ENCODE measurements at places on chromosomes 6 and 20.

DNA sequence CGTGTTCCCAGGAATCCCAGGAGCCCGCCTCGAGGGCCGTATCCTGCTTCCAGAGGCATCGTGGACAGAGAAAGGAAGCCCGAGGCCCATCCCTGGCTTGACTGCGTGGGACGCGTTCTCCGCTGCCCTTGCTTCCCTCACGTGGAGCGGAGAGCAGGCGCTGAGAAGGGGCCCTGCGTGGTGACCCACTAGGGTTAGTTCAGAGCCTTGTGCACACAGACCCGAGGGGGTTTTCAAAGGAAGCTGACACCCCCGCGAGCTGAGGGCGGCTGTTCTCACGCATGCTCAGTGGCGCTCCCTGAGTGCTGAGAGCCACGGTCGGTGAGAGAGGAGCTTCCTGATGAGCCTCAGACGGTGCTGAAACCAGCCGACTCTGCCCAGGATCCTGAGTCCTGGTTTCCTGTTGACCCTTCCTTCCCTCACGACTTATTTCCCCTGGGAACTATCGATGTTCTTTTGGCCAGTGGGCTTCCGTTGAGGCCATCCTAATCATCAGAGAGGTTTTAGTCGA is 28.9 kb upstream of the CCR6 start:
- no peak for DNase-seq

DNA sequence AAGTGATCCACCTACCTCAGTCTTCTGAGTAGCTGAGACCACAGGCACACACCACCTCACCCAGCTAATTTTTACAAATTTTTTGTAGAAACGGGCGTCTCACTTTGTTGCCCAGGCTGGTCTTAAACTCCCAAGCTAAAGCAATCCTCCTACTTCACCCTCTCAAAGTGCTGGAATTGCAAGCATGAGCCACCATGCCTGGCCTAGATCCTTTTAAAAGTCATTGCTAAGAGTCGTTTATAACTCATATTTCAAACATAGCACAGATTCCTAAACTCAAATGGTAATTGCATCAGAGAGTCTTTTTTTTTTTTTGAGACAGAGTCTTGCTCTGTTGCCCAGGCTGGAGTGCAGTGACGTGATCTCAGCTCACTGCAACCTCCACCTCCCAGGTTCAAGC is 7.7 kb upstream of the SAMHD1 start:
- peak; percentile 62 for DNase-seq

GRCh38 chr20:39124064-39124463 is 161.9 kb downstream of the DHX35 start:
- DNase-seq = no peak

- DNase-seq = peak; percentile 93
Observed at GRCh38 chr6:142112451-142113061, 20.2 kb upstream of the GJE1 start.

- peak; percentile 92 for DNase-seq
Observed at GRCh38 chr6:106223300-106223930, 102.1 kb downstream of the ATG5 start.

- peak; percentile 60 for DNase-seq
Observed at GRCh38 chr6:137867685-137868509, 838 bp downstream of the TNFAIP3 start.

DNA sequence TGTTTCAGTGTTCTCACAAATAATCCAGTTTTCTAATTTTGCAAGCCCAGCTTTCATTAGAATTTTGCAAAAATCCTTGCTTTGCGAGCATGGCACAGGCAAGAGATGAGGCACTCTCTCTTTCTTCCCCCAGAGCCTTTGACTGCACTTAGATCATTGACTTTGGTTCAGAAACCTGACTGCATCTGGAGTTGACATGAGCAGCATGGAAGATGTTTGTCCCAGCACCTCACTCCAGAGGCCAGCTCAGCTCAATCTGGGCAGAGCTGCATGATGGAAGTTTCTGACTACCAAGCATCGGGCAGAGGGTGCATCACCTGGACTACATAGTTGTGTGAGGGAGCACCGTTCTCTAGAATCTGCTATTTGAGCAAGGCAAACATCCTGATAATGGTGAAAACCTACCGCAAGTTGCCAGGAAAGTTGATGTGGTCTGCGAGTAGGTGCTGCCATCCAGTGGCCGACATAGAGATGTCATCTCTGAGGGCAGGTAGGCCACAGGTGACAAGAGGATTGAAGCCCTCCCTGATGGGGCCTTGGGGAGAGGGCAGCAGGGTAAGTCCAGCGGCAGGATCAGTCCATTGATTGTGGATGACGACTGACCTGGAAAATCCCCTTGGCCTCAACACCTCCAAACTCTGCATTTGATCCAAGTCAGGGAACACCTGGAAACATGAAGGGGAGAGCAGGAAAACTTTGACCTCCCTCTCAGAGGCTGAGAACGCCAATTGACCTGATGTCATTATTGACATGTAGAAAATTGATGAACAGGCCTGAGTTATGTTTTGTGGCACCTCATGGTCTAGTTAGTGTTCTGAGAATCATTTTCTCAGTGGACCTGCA is 3.8 kb upstream of the LPA start:
- DNase-seq = no peak

- no peak for DNase-seq
Observed at GRCh38 chr20:22575087-22575721, 9.2 kb downstream of the FOXA2 start.

DNA sequence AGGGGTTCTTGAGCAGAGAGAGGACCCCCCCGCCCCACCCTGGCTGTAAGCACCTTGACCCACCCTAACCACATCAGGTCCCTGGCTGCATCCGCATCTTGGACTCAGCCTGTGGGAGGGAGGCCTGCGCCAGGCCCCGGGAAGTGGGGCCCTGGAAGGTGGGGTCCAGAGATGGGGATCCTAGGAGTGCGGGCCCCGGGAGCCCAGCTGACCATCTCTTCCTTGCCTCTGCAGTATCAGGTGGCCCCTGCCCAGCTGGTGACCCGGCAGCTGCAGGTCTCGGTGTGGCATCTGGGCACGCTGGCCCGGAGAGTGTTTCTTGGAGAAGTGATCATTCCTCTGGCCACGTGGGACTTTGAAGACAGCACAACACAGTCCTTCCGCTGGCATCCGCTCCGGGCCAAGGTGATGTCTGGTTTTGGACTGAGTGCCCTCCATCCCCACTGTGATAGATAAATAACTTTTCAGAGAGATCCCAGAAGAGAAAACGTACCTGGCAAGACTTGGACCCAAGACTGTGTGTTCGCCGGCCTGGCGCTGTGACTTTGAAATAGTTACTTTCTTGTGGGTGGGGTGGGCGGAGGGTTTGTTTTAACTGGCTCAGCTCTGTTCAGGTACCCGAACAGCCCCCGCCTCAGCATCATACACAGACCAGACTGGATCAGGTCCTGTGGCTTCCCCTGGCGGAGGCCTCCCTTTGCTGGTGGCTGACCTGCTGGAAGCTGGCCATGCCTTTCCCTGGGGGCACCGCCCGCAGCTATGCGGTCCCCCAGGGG is 62.0 kb downstream of the EZR start:
- no peak for DNase-seq

DNA sequence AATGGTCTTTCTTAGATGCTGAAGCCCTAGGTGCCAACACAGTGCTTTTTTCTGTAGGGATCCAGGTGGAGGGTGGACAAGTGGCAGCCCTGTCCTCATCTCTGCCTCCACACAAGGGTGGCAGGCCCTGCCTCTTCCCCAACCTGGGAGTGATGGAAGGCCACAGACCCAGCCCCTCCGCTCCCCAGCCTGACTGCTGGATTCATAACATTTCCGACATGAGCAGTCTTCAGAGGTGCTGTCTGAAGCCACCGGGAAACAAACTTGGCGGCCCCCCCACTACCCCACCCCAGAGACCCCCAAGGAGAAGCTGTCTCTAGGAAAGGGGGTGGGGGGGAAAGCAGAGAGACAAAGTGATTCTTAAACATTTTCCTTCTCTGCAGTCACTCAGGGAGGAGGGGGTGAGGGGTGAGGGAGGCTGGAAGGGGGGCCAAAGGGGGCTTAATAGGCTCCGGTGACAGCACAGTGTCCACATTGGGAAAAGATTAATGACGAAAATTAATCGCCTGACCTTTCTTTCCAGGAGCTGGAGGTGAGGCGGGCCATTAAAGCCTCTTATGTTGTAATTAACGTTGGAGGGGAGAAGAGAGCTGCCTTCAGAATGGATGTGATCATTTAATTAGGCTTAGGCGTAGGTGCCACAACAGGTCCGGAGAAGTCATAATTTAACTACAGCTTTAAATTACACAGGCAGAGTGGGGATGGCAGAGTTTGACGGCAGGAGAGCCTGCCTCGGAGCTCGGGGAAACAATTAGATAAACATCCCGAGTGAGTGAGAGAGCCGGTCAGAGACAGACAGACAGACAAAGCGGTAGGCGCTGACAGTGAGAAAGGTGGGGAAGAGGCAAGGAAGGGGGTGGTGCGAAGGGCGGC is 76.8 kb upstream of the FOXP4 start:
- DNase-seq = no peak

- DNase-seq = no peak
Observed at GRCh38 chr6:167985911-167986595, 11.4 kb upstream of the KIF25 start.

- DNase-seq = no peak
Observed at GRCh38 chr6:35023091-35024000, 117.8 kb downstream of the TCP11 start.

DNA sequence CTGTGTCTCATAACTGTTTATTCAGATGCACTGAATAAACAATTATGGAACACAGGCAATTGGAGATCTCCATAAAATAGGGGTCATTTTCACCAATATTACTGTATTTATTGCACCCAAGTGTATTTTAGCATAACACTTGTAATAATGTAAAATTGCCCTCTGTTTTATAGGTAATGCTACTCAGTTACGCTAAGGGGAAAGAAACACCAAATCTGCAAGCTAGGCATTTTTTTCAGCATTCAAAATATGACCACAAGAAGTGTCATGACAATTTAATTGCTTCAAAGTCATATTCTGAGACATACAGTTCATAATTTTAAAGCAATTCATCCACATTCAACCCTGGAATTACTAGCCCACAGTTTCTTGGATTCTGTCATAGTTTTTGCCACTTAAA is 643.2 kb upstream of the NOX3 start:
- no peak for DNase-seq

GRCh38 chr6:109240370-109241084 is 141.7 kb downstream of the CD164 start:
- DNase-seq = no peak

DNA sequence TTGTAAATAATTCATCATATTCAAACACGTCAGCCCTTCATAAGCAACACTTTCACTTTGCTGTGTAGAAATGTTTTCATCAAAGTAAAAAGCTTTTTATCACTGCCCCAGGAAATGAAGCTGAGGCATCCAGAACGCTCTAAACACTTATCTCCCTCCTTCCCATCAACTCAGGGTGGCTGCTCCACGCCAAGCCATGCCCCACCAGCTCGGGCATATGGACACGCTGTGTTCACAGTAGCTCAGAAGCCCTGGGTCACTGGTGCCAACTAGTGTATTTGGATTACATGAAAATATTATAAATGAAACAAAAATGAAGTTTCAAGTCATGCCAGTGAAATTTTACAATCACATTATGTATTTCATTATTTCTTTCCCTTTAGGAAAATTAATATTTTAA is 10.3 kb downstream of the PDE10A start:
- DNase-seq = no peak

GRCh38 chr20:7744411-7744810 is 195.8 kb downstream of the HAO1 start:
- DNase-seq = peak; percentile 28

- DNase-seq = no peak
Observed at GRCh38 chr6:64325093-64325492, 689.5 kb downstream of the PHF3 start.

DNA sequence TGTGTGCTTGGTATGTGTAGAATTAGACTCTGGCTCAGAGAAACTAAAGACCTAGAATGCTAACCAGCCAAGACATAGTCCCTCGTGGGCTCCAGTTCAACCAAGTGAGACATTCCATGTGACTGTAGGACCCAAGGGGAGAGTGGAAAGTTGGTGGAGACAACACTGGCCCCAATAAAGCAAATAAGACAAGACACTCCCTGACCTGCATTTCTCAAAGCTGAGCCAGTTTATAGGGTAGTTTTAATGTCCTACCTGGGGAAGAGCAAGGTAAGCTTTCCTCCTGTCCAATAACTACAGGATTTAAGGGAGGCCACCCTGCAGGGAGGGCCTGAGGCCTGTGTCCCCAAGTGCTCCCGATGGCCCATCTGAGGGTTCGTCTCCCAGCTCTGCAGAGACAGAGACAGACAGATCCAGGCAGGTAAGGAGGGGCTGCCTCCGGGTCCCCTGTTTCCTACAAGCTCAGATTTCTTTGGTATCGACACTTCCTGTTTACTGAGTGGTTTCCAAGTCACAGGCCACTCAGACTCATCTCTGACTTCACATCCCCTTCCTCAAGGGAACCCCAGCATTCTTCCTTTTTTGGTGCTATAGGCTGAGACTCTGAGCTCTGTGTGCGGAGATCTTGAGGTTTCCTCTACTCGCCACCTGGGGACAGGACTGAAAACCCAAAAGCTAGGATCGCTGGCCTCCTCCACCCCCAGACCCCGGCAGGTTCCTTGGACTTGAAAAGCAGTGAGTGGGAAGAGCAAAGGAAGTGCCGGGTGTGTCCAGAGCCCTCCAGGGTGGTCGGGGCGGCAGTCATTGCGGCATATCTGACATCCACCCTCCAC is 92.4 kb downstream of the PRND start:
- no peak for DNase-seq

- no peak for DNase-seq
Observed at GRCh38 chr6:166420351-166420750, 37.6 kb upstream of the MPC1 start.

- DNase-seq = no peak
Observed at GRCh38 chr20:59936409-59936808, 3.0 kb upstream of the SYCP2 start.

DNA sequence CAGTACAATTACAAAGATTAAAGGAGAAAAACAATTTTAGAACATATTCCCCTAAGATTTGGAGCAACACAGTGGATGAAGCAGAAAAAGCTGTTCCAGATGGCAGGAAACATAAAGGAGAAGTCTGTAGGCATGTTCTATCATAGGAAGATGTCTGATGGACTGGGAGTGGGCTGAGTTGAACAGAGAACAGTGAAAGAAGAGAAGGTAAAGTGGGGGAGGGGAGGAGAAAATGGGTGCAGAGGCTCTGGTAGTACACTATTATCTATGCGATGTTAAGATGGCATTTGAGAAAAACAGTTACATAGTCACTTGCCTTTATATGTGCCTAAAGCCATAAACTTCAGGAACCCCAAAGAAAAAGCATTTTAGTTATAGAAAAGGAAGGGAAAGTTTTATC is 4.2 kb upstream of the PHIP start:
- no peak for DNase-seq
